ENCODE measurements at places on chromosomes 2 and 18. TPM values are rescaled to one million over a fixed set of nuclear protein-coding genes. Genes with fewer than 3 reads are reported as not detected.
A peak's percentile ranks its signal among the peaks of the same experiment; 100 is the strongest.

GRCh38 chr18:51053814-51054213 lies 23.8 kb downstream of the SMAD4 start:
- no peak overlapping the region for H3K27ac ChIP-seq
- H3K4me1 ChIP-seq: no peaks in the 10 kb centered on the region
- no peaks in the 10 kb centered on the region for H3K27me3 ChIP-seq
- no peak overlapping the region for H3K4me3 ChIP-seq
- no peak for DNase-seq
- peaks cover 16% of the 10 kb centered on the region for H3K36me3 ChIP-seq

DNA sequence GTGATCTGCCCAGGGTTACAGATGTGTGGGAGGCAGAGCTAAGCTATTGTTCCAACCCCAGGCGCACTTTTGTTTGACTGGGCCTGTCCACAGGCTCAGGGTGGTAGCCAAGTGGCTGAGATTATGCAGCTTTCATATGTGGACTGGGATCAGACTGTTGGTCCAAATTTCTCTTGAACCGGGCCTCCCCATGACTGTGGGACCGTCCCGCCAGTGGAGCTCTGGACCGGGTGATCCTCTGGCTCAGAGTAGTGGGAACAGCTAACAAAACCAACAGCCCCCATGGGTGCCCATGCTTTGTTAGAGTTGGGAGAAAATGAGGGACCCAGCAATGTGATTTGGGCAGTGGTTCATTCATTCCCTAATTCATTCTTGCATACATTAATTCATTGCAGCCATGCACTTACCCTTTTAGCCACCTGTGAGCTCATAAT lies 86.8 kb upstream of the HS6ST1 start:
- H3K36me3 ChIP-seq: no peaks in the 10 kb centered on the region
- no peak for DNase-seq
- peak overlapping the region; percentile 59 for H3K27ac ChIP-seq
- H3K4me1 ChIP-seq: no peaks in the 10 kb centered on the region
- H3K4me3 ChIP-seq: no peak overlapping the region

- DNase-seq: no peak
- H3K4me1 ChIP-seq: peaks cover 22% of the 10 kb centered on the region
- H3K27ac ChIP-seq: no peak overlapping the region
Measured at GRCh38 chr18:12032786-12033642, 51.7 kb downstream of the IMPA2 start.

DNA sequence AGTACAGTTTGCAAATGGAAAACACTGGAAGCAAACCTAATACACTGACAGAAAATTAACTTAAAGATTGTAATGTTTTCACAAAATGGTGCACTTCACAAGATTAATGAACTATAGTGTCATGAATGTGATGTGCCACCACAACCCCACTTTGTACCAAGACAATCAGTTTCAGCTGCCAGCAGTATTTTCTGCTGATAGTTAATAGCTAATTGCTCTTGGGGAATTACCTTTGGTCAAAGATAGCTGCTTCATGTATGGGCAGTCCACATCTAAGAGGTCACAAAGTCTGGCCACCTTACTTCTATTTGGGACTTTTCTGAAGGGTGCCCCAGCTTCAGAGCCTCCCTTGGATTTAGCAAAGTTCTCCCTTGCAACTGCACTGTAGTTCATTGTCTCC lies 254.0 kb downstream of the CALCRL start:
- no peaks in the 10 kb centered on the region for H3K4me1 ChIP-seq
- H3K27ac ChIP-seq: no peak overlapping the region
- H3K27me3 ChIP-seq: no peaks in the 10 kb centered on the region
- no peak for DNase-seq

DNA sequence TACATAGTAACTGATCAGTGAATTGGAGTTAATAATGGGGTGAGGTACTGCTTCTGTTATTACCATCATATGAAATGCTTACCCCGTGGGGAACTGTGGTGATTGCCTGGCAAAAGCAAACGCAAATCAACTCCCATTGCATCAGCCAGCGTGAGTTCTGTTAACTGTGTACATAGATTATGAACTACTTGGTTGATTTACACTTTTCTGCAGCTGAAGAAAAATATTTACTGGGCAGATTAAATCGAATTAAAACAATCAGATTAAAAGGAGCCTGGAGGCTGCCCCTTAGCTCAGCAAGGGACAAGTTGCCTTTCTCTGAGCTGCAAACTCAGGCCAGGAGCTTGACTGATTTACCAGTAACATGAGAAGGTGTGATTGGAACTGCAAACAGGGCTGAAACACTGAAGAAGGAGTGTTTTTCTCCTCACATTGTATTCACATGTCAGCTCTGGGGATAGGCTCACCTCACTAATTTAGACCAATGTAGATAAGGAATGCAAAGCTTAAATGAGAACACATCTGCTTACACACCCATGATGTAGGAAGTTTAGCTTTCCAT lies 220.1 kb downstream of the OSR1 start:
- DNase-seq: no peak
- H3K36me3 ChIP-seq: no peaks in the 10 kb centered on the region
- H3K4me3 ChIP-seq: no peak overlapping the region
- H3K4me1 ChIP-seq: no peaks in the 10 kb centered on the region
- no peak overlapping the region for H3K27ac ChIP-seq

DNA sequence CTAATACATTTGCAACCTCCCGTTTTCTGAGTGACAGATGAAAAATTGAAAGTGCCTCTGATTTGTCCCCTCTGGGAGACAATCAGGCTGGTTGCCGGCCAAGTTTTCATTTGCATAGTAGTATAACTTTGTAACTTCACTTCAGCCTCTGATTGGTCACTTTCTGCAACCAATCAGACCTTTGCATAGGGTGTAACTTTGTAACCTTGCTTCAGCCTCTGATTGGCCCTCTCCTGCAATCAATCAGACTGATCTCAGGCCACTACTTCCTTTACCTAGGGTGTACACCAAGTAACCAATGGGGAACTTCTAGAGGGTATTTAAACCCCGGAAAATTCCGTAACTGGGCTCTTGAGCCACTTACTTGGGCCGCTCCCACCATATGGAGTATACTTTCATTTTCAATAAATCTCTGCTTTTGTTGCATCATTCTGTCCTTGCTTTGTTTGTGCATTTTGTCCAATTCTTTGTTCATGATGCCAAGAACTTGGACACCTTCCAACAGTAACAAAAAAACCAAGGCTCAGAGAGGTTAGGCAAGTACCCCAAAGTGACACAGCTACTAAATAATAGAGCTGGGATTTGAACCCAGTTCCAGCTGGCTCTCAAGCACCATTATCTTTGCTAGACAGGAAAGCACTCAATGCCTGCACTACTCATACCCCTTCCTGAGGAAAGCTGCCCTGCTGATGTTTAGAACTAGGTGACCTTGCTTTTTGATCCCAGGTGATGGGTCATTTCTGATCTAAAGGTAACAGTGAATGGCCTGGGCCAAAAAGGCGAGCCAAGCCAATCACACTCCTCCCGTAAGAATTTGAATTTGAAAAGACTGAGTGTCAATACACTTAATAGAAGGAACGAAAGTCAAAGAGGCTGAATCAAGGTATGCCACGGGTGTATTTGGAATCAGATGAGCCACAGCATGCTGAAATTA lies 10.9 kb upstream of the MYOM1 start:
- peaks cover 10% of the 10 kb centered on the region for H3K4me1 ChIP-seq
- no peak overlapping the region for H3K27ac ChIP-seq
- no peak for DNase-seq
- no peaks in the 10 kb centered on the region for H3K36me3 ChIP-seq
- no peak overlapping the region for H3K4me3 ChIP-seq
- H3K27me3 ChIP-seq: no peaks in the 10 kb centered on the region

- H3K27me3 ChIP-seq: no peaks in the 10 kb centered on the region
- no peak for DNase-seq
- no peak overlapping the region for H3K27ac ChIP-seq
- H3K36me3 ChIP-seq: no peaks in the 10 kb centered on the region
Measured at GRCh38 chr2:73068147-73068546, 3.4 kb downstream of the SFXN5 start.

- no peak for DNase-seq
Measured at GRCh38 chr18:78686976-78687685, 292.5 kb upstream of the SALL3 start.

DNA sequence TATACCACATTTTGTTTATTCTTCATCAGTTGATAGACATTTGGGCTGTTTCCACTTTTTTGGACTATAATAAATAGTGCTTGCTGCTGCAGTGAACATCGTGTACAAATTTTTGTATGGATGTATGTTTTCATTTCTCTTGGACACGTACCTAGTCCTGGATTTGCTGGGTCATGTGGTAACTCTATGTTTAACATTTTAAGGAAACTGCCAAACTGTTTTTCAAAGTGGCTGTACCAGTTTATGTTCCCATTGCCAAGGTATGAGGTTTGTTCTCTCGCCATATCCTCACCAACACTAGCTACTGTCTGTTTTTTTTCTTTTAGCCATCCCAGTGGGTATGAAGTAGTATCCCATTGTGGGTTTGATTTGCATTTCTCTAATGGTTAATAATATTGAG lies 42.5 kb downstream of the GREB1L start:
- no peaks in the 10 kb centered on the region for H3K4me1 ChIP-seq
- no peaks in the 10 kb centered on the region for H3K36me3 ChIP-seq
- H3K27me3 ChIP-seq: no peaks in the 10 kb centered on the region
- no peak overlapping the region for H3K27ac ChIP-seq

GPR155 gene
- total RNA-seq: 7.4 TPM

MC2R gene
- not detected for total RNA-seq

SERPINB10 gene
- total RNA-seq: not detected

Data from pancreas (tissue), 10 donors.